Stimulated activated CD8-positive, alpha-beta memory T cell treated with anti-CD3 and anti-CD28 coated beads, Interleukin-2, amount 100 ng/mL, for 1 hour (primary cell): ENCODE measurements at places on chromosomes 6 and 20.
A peak's percentile ranks its signal among the peaks of the same experiment; 100 is the strongest.

- no peak for DNase-seq
Measured at GRCh38 chr6:162251257-162251656, 476.3 kb downstream of the PRKN start.

GRCh38 chr20:41174782-41175181 is 37.4 kb downstream of the PLCG1 start:
- DNase-seq, result no peak

GRCh38 chr6:119447921-119448320 is 98.4 kb upstream of the MAN1A1 start:
- DNase-seq, result no peak

GRCh38 chr6:168195712-168196111 is 116.7 kb upstream of the FRMD1 start:
- no peak for DNase-seq

GRCh38 chr6:87146363-87146762 is 9.0 kb upstream of the ZNF292 start:
- no peak for DNase-seq

DNA sequence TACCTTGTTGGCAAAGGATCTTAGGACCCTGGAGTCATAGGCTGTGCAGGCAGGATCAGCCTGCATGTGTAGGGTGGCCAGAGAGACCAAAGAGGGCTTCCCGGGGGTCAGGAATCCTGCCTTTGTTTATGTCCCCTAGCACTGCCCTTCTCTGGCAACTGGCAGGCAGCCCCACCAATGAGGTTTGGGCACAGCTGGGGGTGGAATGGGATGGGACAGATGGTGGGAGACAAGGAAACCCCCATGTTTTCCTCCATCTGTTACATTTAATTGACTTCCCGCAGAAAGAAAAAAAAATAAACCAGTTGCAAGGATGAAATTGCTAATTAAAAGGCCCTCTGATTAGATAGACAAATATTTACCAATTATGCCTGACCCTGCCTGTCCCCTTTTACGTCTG is 27.6 kb downstream of the CD40 start:
- DNase-seq, result no peak

DNA sequence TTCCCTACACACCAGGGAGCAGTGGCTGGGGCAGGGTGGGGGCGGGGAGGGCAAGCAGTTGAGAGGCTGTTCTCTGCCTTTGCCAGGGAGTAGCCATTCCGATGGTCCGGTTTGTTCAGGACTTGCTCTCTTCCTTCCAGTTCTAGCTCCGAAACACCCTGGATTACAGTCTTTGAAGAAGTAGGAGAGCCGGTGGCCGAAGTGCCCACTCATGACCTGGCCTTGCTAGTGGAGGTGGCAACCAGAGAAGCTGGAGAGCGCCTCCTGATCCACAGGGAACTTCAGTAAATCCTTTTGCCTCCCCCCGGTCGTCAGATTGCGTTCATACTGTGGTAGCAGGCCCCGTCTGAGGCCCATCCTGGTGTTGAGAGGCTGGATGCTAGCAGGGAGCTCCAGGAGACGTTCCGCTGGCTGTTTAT is 92.8 kb downstream of the ARID1B start:
- DNase-seq, result no peak

- no peak for DNase-seq
Measured at GRCh38 chr6:26224940-26225847, 138.0 kb downstream of the HFE start.

GRCh38 chr6:15937602-15938001 is 191.3 kb upstream of the MYLIP start:
- no peak for DNase-seq

DNA sequence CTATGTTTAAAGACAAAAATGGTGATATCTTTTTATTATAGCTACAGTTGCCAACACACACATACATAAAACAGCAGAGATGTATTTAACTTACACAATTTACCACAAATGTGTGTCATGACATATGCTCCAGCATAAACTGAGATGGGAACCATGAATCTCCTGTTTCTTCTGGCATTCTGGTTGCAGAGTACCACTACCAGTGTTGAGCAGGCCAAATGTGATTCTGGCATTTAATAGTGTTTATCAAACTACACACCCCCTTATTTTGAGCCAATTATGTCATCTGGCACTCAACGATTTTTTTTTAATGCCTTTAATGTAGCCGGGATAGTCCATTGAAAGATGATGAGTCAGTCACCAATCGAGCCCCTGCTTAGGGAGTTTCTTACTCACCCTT is 59.0 kb upstream of the TPD52L1 start:
- DNase-seq, result no peak

- DNase-seq, result no peak
Measured at GRCh38 chr20:40571639-40572038, 117.4 kb downstream of the MAFB start.

DNA sequence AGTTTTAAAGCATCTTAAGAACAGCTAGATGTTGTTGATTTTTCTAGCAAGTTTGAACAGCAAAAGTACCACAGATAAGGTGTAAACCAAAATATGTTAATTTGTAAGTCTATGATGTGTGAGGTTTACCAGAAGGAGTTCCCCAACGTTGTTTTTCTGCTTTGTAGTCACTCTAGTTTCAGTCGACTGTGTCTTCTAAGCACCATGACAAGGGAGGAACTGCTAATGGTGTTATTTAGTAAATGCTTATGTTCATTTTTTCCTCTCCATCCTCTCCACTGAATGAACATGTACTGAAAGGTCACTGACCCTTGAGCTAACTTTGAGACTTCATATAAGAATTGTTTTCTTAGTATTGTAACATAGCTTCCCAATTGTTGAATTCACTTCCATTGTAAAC is 3.0 kb downstream of the ENPP3 start:
- no peak for DNase-seq

GRCh38 chr20:17538517-17539170 is 7.5 kb upstream of the BFSP1 start:
- no peak for DNase-seq

DNA sequence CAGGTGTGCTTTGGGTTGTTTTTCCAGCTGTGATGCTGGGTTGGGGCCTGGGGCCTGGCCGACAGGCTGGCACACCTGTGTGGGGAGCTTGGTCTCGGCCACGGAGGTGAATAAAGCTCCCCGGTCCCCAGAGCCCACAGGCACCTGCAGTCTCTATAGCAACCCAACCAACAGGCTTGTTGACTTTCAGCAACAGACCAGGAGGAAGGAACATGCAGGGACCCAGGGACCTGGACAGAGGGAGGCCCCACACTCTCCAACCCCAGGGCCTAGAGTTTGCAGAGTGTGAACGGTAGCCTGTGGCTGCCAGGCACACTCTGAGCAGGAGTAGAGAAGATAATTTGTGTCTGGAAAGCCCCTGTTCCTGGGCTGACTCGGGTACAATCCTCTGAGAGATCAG is 14.6 kb upstream of the SYNJ2 start:
- DNase-seq, result no peak

- no peak for DNase-seq
Measured at GRCh38 chr6:170057961-170058877, 232.7 kb downstream of the DLL1 start.

DNA sequence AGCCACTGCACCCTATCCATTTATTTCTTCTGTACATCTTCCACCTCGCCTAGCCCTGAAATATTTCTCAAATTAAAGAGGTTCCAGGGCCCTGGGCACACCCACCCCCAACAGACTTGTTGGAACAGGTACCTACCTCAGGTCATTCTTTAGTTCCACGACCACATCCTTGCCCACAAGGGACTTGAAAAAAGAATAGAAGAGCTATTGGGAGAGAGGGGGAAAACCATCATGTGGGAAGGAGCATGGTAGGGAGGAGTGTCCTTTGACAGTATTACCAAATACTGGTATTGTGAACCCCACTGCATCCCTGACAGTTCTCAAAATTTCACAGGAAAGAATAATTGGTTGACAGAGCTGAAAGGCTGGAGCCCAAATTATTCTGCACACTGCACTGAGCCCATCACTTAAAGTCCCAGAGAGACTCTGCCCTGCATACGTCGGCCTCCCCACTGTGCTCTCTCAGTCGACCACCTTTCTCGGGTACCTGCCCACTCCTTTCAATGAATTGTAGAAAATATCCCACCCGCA is 762 bp downstream of the LSM2 start:
- DNase-seq, result no peak

GRCh38 chr6:87261534-87261933 is 60.9 kb upstream of the SMIM8 start:
- DNase-seq, result no peak

GRCh38 chr6:28884423-28885131 is 39.2 kb downstream of the TRIM27 start:
- peak; percentile 45 for DNase-seq

DNA sequence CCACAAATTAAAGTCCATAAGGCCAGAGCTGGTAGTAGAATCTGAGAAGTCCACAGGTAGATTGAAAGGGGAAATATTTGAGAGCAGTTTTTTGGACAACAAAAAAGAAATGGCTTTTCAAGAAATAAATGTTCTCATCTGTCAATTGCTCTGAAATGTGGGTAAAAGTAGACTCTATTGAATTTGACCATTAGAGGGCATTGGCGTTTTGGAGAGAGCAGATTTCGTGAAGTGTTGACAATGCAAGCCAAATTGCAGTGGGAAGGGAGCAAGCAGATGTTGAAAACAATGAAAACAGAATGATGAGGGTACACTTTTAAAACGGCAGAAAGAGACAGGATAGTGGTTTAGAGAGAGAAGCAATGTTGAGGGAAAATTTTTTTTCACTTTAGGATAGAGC is 149.1 kb upstream of the FAM83B start:
- no peak for DNase-seq

- no peak for DNase-seq
Measured at GRCh38 chr6:147958683-147959082, 384.0 kb upstream of the SASH1 start.

DNA sequence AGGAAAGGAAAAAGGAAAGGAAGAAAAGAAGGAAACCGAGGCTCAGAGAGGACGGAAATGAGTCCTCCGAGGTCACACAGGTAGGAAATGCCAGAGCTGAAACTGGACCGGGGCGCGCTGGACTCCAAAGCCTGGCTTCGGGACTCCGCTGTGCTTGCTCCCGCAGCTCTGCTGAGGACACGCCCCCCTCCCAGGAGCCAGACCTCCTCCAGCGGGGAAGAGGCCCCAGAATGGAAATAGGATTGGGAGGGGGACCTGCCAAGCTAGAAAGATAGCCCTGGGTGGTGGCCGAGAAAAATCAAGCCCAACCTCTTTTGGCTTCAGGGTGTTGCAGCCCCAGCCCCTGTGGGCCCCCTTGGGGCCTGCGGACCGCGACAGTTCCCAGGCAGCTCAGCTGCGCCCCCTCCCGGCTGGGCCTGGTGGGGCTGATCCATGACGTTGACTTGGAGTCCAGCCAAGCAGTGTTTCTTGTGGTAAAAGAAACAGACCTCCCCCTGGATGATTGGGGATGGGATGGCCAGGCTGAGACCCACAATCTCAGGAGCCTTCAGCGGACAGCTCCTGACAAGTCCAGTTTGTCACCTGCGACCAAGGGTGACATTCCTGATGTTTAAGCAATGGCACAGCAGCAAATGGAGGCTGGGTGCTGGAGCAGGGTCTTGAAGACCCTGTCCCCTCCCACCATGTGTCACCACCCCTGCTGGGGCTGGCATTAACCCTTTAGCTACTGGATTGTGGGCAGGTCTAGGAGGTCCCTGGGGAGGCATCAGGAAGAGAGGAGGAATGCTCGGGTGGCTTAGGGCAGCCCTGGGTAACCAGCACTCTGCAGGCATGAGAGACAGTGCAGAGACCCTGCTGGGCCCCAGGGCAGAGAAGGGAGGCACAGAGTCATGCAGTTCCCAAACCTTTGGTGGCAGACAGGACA is 55.4 kb downstream of the RIPOR3 start:
- peak; percentile 15 for DNase-seq

GRCh38 chr6:148247386-148248063 is 95.1 kb upstream of the SASH1 start:
- no peak for DNase-seq

GRCh38 chr6:82015526-82015925 is 232.0 kb downstream of the IBTK start:
- DNase-seq, result no peak

- no peak for DNase-seq
Measured at GRCh38 chr6:133243723-133244305, 2.7 kb downstream of the EYA4 start.

DNA sequence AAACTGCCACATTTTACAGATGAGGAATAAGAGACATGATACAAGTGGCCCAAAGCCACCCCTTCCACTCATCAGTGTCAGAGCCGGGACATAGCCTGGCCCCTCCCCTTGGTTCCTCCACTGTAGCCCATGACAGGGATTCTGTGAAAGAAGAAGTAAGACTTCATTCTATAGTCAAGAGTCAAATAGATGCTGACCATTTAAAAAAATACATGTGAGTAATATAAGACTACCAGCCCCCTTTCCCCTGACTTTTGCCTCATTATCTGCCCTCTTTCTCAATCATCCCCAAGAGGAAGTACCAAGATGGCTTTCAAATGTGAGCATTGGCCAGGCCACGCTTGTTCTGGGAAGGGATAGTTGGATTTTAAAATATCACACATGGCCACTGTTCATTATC is 57.8 kb upstream of the TAB2 start:
- DNase-seq, result no peak

GRCh38 chr20:40326784-40327183 is 362.3 kb downstream of the MAFB start:
- DNase-seq, result no peak

DNA sequence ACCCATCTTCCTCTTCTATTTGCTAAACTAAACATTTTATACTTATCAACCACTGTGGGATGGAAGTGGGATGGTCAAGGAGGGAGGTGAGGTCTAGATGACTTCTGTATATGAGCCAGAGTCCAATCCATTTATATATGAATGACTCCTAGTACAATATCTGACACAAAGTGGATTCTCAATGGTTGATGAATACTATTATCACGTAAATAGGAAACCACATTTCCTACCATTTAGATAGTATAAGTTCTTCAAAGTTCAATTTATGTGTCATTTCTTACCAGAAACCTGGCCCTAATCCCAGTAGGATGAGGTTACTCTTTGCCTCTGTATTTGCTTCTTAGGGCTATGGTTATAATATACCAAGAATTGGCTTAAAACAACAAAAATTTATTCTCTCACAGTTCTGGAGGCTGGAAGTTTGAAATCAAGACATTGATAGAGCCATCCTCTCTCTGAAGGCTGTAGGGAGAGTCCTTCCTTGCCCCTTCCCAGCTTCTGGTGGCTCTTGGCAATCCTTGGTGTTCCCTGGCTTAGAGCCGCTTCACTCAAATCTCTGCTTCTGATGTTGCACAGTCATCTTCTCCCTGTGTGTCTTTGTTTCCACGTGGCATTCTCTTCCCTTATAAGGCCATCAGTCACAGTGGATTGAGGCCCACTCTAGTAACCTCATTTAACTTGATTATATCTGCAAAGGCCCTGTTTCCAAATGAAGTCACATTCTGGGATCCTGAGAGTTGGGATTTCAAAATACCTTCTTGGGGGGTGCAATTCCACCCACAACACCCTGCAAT is 41.0 kb upstream of the RAB23 start:
- DNase-seq, result no peak
